ENCODE measurements at places on chromosomes 11 and 22.

GRCh38 chr11:39741066-39741465 is 1718.4 kb downstream of the LRRC4C start:
- DNase-seq = no peak

DNA sequence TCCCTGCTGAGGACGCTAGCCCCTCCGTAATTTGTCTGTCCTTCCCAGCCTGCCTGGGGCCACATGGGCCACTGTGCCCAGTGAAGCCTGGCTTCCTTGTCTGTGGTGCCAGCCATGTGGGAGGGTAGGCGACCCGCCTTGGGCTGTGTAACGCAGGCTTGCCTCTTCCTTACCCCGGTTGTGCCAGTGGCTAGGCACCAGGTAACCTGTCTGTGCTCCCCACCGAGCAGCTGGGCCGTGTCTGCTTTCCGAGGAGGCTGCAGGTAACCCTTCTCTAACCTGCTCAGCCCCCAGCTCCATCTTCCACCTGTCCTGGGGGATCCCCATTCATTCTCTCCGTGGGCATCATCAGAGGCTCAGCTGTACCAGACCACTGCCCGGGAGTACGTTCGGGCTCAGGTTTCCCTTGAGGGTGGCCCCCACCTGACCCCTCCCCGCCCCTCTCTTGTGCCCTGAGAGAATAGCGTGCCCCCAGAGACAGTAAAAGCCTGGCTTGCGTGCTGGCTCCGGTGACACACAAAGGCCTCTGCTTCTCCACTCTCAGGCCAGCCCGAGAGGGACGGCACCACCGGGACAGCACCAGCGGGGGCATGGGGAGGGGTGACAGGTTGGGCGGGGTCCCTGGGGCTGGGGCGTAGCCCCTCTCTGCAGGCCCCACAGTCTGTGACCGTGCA is 79.1 kb downstream of the CDKN1C start:
- no peak for DNase-seq

DNA sequence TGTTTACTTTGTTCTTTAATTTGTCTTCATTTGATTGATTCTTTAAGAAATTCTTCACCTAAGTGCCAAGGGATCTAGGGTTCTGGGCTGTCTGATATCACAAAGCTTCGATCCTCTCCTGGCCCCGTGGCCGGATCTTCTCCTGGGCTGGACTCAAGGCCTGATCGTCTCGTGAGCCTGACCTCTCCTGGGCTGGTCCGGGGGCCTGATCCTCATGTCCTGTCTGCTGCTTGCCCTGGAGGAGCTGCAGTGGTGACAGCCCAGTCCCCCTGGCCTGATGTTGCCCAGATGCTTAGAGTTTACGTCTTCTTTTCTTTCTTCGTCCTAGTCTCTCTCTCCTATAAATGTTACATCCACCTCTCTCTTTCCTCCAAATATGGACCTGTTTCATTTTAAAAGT is 3.3 kb downstream of the NADSYN1 start:
- no peak for DNase-seq

GRCh38 chr22:47813661-47814060 is 1051.2 kb downstream of the TBC1D22A start:
- DNase-seq = no peak

- DNase-seq = no peak
Measured at GRCh38 chr11:42114927-42115326, 655.5 kb upstream of the LRRC4C start.

DNA sequence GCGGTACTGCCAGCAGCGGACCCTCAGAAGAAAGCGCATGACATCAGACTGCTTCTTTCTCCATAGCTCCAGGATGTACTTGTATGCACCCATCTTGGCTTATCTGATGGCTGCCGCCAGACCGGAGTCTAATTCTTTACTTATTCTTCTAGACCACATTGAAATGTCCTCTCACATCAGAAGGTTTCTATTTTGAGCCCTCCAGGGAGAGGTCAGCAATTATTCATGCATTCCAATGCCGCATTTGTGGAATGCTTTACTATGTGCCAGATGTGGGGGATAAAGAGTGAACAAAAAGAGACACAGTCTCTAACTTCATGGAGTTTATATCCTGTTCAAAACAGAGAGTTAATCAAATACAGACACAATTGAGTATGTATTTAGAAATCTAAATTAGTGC is 230.1 kb downstream of the MIAT start:
- no peak for DNase-seq

GRCh38 chr11:125554038-125554437 is 15.2 kb upstream of the EI24 start:
- DNase-seq = no peak

DNA sequence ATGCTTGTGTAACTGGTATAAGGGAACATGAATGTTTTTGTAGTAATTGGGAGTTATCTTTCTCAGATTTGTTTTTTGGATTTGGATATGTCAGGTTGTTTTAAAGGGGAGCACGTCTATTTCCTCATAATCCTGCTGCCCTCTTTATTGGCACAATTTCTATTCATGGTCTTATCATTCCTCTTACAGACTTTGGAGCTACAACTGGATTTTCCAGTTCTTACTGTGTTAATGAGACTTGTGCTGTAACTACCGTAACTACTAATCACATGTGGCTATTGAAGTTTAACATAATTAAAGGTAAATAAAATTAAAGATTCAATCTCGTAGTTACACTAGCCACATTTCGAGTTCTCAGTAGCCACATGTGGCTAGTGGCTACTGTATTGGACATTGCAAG is 1.9 kb downstream of the FDX1 start:
- no peak for DNase-seq

DNA sequence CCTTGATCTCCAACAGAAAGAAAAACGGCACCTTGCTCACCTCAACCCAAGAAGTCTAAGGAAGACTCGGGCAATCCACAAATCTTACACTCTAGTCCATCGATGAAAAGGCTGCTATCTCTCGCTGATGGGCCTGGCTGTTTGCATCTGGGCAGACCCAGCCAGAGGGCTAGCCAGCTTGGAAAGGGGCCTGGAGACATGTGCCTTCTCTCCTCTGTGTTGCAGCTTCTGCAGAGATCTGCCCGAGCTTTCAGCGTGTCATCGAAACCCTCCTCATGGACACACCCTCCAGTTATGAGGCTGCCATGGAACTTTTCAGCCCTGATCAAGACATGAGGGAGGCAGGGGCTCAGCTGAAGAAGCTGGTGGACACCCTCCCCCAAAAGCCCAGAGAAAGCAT is 3.2 kb downstream of the SCGB1A1 start:
- DNase-seq = no peak

GRCh38 chr22:25567251-25567675 is 2.8 kb downstream of the GRK3 start:
- DNase-seq = no peak

GRCh38 chr11:73359341-73359740 is 16.9 kb upstream of the RELT start:
- no peak for DNase-seq

DNA sequence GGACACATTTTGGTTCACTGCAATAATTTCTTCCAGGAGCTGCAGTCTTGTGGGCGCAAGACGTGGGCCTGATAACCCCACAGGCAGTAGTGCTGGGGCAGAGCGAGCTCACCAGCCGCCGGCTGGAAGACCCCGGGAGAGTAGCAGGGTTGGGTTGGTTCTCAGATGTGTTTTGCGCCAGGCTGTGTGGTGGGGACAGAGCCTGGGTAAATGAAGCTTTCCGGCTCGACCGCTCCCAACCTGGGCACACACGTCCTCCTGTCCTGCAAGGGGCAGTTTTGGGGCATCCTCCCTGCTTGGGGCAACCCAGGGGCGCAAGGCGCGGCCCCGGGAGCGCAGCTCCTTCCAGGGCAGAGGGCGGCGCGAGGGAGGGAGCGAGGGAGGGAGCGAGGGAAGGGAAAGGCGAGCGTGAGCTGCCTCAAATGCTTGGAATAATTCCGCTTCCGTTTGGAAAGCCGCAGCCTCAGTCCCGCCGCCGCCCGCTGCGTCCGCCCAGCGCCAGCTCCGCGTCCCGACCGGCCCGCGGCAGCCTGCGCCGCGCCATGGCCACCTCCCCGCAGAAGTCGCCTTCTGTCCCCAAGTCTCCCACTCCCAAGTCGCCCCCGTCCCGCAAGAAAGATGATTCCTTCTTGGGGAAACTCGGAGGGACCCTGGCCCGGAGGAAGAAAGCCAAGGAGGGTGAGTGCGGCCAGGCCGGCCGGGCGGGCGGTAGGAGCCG is at the start of gene PARVA:
TSS of gene PARVA (plus strand) at position 466 of the 718 bp plus-strand sequence. CDS start at position 543, 77 bp downstream.
- no peak for DNase-seq
